ENCODE measurements at places on chromosomes 6 and 20. TPM values are rescaled to one million over a fixed set of nuclear protein-coding genes. Genes with fewer than 3 reads are reported as not detected.

Gene TNF
- total RNA-seq: not detected

Gene MRPL18
- total RNA-seq: 129 TPM

Gene FGD2
- not detected for total RNA-seq

Gene BANF2
- not detected for total RNA-seq

Gene OR2H2
- total RNA-seq: not detected

Gene PLG
- total RNA-seq: not detected

Gene TRIM40
- total RNA-seq: not detected

Gene TMEM170B
- total RNA-seq: 0.35 TPM

Gene TMEM200A
- 7.3 TPM for total RNA-seq

Gene CST7
- total RNA-seq: not detected

Gene GSTA3
- not detected for total RNA-seq

Gene FAM110A
- total RNA-seq: 11.2 TPM

Gene MRPL14
- total RNA-seq: 92.5 TPM

Gene PACSIN1
- total RNA-seq: not detected

Gene WASF1
- 4.6 TPM for total RNA-seq

Gene TGM3
- not detected for total RNA-seq

Gene HMGCLL1
- total RNA-seq: not detected

Gene FAM83C
- total RNA-seq: not detected

Gene OR12D3
- total RNA-seq: not detected

Gene GJA10
- total RNA-seq: not detected

Gene GPX5
- not detected for total RNA-seq

Gene SSTR4
- not detected for total RNA-seq

Gene FOXS1
- not detected for total RNA-seq

Gene SLC32A1
- not detected for total RNA-seq

Gene SPATS1
- total RNA-seq: not detected

Gene RAE1
- 45.6 TPM for total RNA-seq

Gene KHDC1L
- not detected for total RNA-seq

Gene RIMS4
- total RNA-seq: not detected

Gene TNXB
- 0.29 TPM for total RNA-seq

Measured in myometrial cell (primary cell).